Type B pancreatic cell (in vitro differentiated cells): ENCODE measurements at places on chromosomes 4 and X. TPM values are rescaled to one million over a fixed set of nuclear protein-coding genes. Genes with fewer than 3 reads are reported as not detected.

DNA sequence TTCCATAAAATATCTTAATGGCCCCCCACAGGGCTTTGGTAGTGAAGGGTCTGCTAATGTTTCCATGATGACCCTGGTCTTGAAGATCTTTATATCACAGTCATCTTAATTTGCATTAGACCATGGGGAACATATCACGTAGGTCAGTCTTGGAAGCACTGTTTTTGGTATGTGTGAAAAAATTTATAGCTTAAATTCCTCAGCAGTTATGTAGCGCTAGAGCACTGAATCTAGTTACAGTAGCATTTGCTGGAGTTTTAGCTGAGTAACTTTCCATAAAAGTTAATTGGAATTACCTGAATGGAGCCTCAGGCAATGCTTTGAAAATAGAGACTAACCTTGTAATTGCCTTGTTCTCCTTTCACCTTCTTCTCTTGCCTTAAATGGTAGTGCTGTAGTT, 648.8 kb downstream of the IQCM start:
- no peak for DNase-seq

DNA sequence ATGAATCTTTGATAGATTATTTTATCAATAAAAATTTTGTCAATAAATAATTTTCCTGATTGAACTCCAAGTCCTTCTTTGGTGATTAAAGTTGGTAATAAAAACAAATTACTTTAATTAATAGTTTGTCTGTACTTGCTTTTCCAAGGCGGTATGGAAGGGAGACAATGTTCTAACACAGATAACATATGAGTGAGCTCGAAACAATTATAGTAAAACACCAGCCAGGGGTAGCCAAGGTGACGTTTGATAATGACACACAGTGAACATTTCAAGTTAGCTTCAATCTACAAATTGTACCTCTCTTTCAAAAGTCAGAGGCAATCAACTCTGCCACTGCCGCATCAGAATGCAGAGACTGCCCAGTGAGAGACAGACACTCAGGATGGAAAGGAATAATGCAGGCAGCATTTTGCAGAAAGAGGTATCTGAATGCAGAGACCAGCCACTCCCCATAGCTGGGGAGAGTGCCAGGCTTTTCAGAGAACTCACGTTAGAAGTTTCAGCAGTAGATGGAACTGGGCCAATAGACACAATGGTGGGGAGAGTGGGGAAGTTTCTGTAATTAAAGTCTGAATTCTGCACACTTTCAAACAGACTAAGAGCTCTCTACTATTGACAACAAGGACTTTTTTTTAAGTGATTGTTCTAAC, 18.1 kb upstream of the ATOH1 start:
- no peak for DNase-seq

- DNase-seq = no peak
These were observed 42.6 kb downstream of the SULT1B1 start for GRCh38 chr4:69717778-69718177.

PPP2R2C gene
- total RNA-seq = 10.8 and 52.6 TPM in 2 replicates
